H1 (cell line): ENCODE measurements at places on chromosomes 3 and 15. TPM values are rescaled to one million over a fixed set of nuclear protein-coding genes. Genes with fewer than 3 reads are reported as not detected.

The TLR9 gene
- not detected in 2 replicates for total RNA-seq

- H3K36me3 ChIP-seq, result no peaks in the 10 kb centered on the region
- DNase-seq, result no peak
- no peaks in the 10 kb centered on the region for H3K4me1 ChIP-seq
- H3K4me3 ChIP-seq, result no peak overlapping the region
- H3K27ac ChIP-seq, result no peak overlapping the region
Measured at GRCh38 chr3:156388497-156389448, 166.1 kb downstream of the SSR3 start.

DNA sequence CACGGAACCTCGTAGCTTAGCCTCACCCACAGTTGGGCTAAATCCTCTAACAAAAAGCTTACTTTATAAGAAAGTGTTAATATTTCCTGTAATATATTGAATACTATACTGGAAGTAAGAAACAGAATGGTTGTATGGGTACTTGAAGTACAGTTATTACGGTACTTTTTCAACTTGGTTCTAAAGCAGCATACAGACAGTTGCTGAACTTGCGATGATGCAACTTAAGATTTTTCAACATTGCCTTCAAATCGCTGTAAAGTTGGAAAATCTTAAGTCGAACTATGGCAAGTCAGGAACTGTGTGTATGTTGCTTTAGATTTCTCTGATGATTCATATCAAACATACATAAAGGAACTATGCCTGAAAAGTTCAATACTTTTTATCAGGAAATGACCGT is 204.4 kb upstream of the C2CD4B start:
- DNase-seq, result no peak
- no peaks in the 10 kb centered on the region for H3K36me3 ChIP-seq
- H3K4me3 ChIP-seq, result no peak overlapping the region
- no peaks in the 10 kb centered on the region for H3K27me3 ChIP-seq
- no peak overlapping the region for H3K27ac ChIP-seq

GRCh38 chr15:54580643-54581042 is 602.4 kb downstream of the UNC13C start:
- no peaks in the 10 kb centered on the region for H3K4me1 ChIP-seq
- no peak for DNase-seq
- no peaks in the 10 kb centered on the region for H3K36me3 ChIP-seq
- no peaks in the 10 kb centered on the region for H3K27me3 ChIP-seq
- no peak overlapping the region for H3K4me3 ChIP-seq

- DNase-seq, result no peak
- no peaks in the 10 kb centered on the region for H3K4me1 ChIP-seq
- no peak overlapping the region for H3K4me3 ChIP-seq
- no peaks in the 10 kb centered on the region for H3K36me3 ChIP-seq
- H3K27ac ChIP-seq, result no peak overlapping the region
Measured at GRCh38 chr15:68623301-68623892, 44.6 kb downstream of the CORO2B start.
